ENCODE measurements at places on chromosomes 12 and 14.

DNA sequence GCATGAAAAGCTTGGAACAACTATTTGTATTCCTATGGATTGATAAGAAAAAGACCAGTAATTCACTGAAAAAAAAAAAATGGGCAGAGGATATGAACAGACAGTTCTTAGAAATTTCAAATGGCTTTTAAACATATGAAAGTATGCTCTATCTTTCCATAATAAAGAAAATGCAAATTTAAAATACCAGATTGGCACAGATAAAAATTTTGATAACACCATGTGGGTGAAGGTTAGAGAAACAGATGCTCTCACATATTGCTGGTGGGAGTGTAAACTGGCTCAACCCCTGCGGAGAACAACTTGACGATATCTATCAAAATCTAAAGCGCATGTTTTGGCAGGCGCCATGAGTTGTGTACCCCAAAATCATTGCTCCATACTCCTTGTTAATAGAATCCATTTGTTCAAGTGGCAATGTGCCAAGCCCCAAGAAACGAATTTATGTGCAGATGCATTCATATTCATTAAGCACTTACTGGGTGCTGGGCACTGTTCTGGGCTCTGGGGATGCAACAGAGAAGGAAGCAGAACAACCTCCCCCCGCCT is 29.5 kb upstream of the TMPO start:
- DNase-seq: no peak

DNA sequence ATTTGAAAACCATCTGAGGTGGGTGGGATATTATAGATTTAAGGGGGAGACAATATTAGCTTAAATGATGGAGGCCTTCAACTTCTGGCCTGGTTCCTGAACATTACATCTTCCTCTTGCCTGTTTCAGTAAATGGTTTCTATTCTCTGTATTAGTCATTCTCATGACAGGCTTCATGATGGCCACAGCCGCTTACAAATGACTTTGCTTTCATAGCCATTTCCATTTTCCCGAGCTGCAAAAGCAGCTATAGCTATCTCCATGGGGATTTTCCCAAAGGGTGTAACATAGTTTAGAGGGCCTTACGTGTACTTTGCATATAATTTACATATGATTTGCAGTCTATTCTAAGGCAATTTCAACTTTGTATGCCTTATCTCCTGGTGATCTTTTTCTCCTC is 121.8 kb downstream of the NRXN3 start:
- DNase-seq: no peak

DNA sequence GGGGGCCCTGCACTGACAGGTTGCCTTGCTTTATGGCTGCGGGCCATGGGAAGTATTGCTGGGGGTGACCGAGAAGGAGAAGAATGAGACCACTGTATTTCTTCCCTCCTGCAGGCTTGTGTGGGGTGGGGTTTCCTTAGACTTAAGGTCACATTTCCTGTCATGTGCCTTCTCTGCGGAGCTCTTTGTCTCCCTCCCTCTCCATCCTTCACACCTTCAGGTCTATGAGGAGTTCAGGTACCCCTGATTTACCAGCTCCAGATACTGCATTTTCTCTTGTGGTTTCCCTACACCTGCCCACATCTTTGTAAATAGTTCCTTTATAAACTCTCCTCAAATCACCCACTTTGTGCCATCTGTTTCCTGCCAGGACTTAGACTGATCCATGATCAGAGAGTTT is 3.6 kb downstream of the FNTB start:
- no peak for DNase-seq

DNA sequence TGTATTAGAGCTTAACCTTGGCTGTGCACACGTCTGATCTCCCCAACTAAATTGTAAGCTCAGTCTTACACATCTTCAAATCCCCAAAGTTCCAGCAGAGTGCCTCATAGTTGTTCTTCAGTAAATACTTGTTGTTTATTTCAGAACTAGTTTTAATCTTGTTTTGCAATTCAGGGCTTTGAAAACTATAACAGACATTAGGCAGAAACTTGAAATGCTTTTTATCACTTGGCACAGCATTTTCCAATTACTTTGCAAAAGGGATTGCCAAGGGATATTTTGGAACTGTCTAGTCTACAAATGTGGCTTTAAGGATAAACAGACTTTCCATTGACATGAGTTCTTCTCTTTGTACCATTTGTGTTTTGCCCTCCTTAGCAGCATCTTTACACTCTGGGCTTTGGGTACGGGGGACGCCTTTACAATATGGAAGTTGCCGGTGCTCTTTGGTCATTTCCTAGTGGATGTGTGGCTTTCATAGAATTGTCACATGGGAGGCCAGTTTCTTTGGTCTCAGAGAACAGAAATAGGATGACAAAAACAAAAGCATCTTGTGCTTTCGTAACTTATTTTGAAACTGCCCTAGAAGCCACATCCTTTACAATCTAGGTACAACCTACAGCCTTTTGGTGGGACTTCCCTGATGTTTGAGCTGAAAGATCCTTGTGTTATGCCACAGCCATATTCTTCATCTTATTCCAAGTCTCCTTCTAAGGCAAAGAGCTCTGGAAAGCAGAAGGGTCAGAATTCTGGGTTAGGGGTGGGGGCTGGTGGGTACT is 96.9 kb downstream of the NPAS3 start:
- DNase-seq: no peak

DNA sequence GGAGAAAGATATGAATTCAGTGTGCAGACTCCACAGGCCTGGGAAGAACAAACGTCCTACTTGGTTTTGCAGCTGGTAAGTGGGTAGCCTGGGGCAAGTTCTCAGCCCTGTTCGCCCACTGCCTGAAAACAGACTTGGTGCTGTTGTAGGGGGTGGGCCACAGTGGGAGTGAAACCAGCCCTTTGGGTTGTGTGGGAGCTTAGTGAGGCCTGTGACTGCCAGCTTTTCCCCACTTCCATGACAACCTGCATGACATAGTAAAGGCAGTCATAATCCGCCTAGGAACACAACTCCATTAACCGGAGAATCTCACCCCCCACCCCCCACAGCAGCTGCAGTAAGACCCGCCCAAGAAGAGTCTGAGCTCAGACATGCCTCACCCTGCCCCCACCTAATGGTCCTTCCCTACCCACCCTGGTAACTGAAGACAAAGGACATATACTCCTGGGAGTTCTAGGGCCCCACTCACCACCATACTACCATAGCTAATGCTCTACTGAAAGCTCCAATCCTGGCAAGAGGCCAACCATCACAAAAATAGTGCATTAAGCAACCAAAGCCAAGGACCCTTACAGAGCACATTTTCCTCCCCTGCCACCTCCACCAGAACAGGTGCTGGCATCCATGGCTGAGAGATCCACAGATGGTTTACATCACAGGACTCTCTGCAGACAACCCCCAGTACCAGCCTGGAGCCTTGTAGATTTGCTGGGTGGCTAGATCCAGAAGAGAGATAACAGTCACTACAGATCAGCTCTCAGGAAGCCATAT is 39.8 kb upstream of the LMNTD1 start:
- no peak for DNase-seq

DNA sequence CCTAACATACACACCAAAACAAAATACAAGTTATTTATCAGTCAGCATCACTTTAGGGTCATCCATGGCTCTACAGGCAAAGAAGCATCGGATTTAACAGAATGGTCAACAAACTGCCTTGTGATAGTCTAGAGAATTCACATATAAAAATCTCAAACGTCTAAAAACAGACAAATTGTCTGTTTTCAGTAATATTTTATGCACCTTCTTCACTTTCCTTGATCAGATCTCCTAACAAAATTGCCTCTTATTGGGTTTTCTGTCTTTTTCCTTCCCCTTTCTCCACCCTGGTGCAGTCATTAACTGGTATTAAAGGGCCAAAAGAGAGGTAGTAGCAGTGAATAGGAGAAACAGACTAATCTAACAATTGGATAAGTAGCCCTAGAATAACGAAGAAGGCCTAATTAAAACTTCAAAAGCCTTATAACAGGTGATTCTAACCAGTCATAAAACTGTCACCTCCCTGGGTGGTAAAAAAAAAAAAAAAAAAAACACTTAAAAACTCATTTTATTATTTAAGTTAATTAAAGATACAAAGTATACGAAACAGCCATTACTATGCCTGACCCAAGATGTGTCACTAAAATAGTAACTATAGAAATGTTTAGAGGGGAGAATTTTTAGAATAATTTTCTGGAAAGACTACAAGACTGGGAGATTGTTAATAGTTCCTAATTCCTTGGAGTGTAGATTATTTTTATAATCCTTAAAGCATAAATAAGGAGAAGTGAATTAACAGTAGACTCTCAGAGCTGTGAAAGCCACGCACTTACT is 1.5 kb downstream of the KIF21A start:
- no peak for DNase-seq
